ENCODE measurements at places on chromosomes 3 and 15.

GRCh38 chr15:48565560-48566482, 79.7 kb downstream of the FBN1 start:
- DNase-seq, result peak; percentile 96

GRCh38 chr3:55984626-55985025, 483.6 kb downstream of the ERC2 start:
- DNase-seq, result no peak

DNA sequence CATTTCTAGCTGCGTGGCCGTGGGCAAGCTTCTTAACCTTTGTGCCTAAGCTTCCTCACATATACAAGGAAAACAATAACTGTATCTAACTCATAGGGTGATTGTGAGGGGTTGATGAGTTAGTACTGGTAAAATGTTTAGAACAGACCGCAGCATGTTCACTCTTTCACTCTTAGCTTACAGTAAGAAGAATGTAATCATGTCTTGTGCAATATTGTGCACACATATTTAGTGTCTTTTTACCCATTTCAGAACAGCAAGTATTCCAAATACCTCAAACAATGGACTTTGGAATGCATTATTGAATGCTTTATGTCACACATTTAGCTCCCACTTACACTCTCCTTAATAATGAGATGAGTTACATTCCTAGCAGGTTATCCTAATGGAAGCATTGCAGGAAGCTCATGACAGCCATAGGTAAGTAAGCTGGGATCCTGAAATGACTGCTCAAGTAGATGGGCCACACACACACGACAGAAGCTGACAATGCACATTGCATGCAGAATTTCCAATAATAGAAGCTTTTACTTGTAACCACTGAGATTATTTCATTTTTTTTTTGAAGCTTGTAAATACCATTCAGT, 468.9 kb upstream of the WNT5A start:
- DNase-seq, result no peak

GRCh38 chr3:180223268-180223667, 186.5 kb upstream of the PEX5L start:
- DNase-seq, result no peak

- peak; percentile 39 for DNase-seq
Observed at GRCh38 chr15:69876064-69876940, 221.4 kb downstream of the TLE3 start.

DNA sequence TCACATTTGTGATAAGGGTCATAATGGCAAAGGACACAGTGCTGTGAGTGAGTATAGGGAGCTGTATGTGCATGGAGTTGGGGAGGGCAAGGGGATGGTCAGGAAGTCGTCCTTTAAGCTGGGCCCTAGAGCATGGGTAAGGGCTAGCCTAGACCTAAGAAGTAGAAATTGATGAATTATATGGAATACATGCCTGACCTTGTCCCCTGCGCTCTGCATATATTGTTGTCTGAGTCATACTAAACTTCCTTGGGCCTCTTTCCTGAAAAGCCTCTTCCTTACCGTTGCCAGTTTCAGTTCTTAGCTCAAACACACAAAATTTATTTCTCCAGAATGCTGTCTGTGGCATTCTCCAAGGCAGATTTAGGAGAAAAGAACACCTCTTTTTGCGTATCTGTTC, 4.6 kb downstream of the SNRK start:
- DNase-seq, result peak; percentile 47

- no peak for DNase-seq
Observed at GRCh38 chr3:141839389-141839788, 37.1 kb upstream of the ATP1B3 start.

DNA sequence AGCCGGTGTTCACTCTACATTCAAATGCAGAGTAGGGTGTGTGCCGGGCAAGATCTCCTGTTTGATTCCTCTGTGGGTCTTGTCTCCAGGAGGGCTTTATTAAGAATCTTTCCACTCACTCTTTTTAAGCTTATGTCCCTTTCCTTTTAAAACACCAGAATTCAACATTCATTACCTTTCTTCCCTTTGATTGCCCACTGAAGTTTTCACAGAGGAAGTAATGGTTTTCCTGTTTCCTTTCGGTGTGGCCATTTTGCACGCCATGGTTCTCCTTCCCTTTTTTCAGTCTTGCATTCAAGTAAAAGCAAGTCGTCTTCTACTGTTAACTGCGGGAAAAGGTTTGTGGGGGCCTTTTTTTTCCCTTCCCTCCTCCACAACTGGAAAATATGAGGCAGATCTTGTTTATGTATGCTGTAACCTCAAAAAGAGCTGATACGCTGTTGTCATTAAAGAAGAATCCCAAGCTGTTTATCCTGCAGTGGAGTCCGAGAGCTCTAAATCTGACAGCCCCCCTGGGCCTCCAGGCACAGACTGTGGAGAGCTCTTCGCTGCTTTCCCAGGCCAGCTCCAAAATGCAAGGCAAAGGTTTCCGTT, 40.5 kb downstream of the FILIP1L start:
- peak; percentile 55 for DNase-seq

All from fibroblast of pulmonary artery (primary cell).